ENCODE measurements at places on chromosomes 11 and 22.

GRCh38 chr22:49934891-49935557 lies 16.6 kb downstream of the CRELD2 start:
- DNase-seq = peak; percentile 45

- DNase-seq = no peak
These were observed 16.8 kb upstream of the MRTFA start for GRCh38 chr22:40653361-40653760.

DNA sequence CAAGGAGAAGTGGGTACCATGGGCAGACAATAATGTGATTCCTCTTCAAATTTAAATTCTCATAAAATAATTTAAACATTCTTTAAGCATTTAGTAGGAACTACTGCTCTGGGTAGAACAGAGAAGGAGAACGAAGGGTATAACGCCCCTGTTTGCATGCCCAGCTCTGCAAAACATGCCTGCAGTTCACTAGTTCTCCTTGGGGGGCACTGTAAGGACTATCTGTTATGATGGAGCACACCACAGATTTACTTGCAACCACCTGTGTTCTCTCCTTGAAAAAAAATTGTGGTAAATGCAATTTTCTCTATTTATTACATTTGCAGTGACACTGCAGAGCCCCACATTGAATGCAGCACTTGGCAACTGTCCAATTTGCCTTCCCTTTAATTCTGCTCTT lies 100.3 kb downstream of the GUCY1A2 start:
- DNase-seq = peak; percentile 8

- peak; percentile 15 for DNase-seq
These were observed 26.1 kb downstream of the MOB2 start for GRCh38 chr11:1460396-1460985.

GRCh38 chr11:10323793-10324170 lies 18.9 kb downstream of the ADM start:
- DNase-seq = peak; percentile 38

GRCh38 chr11:7467652-7468051 lies 17.7 kb upstream of the OLFML1 start:
- no peak for DNase-seq

DNA sequence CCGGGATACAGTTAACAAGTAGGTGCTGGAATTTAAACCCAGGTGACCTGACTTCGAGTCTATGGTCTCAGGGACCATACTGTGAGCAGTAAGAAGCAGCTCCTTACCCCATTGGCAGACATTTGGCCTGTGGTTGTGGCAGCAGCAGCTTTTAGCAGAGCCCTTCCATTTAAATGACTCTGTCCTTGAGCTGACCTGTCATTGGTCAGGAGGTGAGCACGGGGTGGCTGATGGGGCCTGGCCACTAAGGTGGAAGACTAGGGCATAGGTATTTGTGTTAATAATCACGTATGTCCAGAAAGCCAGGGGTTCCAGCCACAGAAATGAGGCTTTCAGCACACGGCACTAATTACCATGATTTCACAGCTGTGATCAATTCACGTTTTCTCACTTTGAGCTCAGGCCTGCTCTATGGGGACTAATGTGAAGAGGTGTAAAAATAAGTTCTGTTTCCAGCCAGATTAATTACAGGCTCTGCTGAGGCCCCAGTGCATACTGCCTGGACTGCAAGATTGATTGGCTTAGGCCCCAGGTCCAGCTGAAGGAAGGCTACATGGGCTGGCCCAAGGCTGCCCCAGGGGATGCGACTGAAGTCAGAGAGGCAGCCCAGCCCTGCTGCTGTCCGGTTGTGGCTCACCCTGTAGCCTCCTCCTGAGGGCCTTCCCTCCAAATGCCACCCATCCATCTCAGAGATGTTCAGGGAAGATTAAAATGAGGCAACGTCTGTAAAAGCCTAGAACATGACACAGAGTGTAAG lies 76.0 kb downstream of the FDX1 start:
- DNase-seq = no peak

DNA sequence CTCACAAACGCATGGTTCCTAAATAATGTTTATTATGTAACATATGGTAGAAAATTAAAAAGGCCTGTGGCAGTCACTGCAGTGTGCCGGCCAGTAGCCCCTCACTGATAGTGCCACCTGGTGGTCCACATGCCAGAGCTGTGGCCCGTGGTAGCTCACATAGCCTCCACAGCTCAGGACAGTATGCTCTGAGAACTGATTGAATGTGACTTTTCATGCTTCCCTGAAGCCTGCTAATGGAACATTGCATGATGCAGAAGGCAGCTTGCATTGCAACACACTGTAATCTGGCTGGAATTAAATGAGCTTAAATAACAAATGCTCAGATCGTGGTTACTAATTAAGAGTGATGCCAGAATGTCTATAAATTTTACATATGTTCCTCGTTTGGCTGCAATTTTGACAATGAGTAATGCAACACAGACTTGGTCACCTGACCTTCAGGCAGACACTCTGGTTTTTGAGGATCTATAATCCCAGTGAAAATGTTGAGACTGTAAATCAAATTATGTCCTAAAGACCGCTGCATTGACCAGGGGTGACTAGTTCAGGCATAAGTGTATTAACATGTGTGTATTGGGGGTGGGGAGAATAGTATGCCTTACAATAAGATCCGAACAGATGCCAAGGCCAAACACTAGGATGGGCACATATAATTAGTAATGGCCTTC lies 566.4 kb downstream of the METTL15 start:
- DNase-seq = peak; percentile 68

GRCh38 chr11:134063991-134064747 lies 4.7 kb upstream of the JAM3 start:
- DNase-seq = no peak

- no peak for DNase-seq
These were observed 261.0 kb downstream of the BRD1 start for GRCh38 chr22:49566693-49567092.

DNA sequence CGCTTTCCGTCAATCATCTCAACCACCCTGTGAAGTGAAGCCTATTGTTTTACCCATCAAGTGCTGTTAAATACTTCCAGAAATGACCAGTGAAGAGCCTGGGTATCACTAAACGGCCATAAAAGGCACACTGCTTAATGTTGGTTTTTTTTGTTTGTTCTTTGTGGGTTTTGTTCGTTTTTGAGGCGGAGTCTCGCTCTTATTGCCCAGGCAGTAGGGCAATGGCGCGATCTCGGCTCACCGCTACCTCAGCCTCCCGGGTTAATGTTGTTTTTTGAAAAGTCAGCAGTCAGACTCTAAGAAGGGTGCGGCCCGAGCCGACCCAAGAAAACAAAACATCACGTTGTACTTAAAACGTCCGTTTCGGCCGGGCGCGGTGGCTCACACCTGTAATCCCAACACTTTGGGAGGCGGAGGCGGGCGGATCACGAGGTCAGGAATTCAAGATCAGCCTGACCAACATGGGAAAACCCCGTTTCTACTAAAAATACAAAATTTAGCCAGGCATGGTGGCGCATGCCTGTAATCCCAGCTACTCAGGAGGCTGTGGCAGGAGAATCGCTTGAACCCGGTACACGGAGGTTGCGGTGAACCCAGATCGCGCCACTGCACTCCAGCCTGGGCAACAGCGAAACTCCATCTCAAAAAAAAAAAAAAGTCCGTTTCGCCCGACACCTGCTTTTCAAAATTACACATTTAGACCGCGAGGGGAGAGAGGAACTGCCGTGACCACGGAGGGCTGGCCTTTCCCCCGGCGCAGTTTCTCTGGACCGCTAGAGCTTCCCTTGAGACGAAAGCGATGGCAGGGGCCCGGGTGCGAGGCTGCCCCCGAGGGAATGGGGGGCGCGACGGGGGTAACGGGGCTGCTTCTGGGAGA lies 714 bp downstream of the CD59 start:
- DNase-seq = no peak

DNA sequence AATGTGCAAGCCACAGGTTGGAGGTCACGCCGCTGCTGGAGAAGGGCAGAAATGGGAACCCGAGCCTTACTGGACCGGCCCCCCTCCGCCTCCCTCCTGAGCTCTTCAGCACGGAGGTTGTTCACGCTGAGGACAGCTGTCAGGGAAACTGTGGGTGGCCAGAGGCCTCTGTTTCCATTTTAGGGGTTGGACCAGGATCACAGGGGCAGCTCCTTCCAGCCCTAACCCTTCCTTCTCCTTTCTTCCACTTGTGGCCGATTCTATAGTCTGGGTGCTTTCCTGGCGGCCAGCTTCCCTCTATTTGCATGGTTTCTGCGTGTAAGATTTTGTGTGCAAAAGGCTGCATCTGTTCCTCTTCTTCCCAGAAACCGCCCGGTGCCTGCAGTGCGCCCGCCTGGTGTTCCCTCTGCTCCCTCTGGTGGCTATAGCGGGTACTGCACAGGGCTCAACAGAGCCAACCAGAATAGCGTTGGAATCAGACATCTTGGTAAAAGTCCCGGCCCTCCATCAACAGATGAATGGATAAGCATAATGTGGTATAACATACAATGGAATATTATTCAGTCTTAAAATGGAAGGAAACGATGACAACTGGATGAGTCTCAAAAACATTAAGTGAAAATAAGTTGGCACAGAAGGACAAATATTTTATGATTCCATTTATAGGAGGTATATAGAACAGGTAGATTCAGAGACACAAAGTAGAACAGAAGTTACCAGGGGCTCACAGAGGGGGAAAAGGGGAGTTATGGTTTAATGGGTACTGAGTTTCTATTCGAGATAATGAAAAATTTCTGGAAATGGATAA lies 8.4 kb upstream of the SLC22A8 start:
- peak; percentile 83 for DNase-seq

- DNase-seq = peak; percentile 55
These were observed 31.9 kb downstream of the PPP2R1B start for GRCh38 chr11:111734101-111734953.

DNA sequence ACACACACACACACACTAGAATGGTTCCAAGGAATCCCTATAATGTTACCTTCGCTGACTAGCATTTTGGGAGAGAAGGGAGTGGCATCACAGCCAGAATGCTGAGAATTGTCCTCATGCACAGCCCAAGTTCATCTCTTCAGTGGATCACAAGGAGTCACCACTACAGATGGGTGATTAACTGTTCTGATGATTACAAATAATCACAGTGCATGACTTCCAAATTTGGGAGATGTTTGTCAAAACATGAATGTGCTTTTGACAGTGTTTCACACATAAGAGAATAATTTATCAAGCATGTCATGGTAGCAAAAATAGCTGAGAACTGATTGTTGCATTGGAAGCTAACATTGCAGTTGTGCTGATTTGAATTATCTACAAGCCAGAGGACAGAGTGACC lies 80.9 kb upstream of the SC5D start:
- DNase-seq = no peak

DNA sequence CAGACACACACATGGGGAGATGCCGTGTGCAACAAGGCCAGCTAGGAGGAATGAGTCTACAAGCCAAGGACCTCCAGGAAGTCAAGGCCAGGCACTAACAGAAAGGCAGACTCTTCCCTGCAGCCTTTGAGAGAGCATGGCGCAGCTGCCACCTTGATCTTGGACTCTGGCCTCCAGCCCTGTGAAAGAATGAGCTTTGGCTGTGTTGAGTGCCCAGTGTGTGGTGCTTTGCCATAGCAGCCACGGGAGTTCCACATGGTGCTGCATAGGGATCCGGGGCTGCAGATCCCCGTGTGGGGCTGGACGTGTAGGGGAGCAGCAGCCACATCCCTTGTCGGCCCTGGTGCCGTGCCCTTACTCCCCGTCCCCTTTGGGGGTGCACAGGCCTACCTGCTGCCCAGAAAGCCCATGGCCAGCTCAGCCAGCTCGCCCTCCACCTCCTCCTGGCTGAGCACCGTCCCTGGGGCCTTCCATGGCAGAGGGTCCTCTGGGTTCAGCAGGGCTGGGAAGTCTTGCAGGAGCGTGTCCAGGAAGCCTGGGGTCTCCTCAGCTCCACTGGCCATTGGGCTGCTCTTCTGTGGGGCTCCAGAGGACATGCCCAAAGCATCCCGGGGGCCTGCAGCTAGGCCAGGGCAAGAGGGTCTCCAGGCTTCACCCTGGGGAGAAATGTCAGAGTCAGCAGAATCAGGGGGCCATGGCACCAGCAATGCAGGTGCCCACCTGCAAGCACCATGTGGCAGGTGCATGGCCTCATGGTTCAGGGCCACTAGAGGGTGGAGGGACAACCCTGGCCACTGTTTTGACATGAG lies 7.0 kb downstream of the PPM1F start:
- DNase-seq = no peak

- no peak for DNase-seq
These were observed 187.0 kb upstream of the ISX start for GRCh38 chr22:34879001-34879400.

- DNase-seq = no peak
These were observed 41.3 kb downstream of the CDKN1C start for GRCh38 chr11:2844116-2844842.

- peak; percentile 72 for DNase-seq
These were observed 5.3 kb downstream of the CASP12 start for GRCh38 chr11:104892723-104893511.

DNA sequence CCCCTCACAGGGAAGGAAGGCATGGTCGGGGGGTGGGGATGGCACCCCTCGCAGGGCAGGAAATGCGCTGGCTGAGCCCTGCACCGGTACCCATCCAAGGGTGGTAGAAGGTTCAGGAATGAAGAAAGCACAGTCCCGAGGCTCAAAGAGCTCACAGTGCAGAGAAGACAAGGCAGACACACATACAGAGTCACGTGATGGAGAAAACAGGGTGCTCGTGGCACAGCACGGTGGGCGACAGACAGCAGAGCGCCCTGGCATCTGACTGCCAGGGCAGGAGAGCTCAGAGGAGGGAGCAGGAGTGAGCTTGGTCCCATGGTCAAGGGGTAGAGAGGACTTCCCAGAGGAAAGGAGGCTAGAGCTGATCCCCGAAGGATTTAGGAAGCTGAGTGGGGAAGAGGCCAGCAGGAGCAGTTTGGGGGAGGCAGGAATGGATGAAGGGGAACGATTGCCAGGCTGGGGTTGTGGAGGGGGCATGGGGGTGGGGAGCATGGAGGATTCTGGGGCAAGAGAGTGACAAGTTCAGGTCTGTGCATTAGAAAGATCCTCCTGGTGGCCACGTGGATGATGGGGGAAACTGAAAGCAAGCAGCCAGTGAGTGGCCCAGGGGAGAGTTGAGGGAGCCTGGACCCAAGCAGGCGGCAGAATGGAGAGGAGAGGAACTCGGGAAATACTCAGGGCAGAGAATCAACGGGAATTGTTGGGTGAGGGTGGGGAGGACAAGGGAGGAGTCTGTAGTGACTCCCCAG lies 43.9 kb downstream of the PDE2A start:
- DNase-seq = peak; percentile 9

DNA sequence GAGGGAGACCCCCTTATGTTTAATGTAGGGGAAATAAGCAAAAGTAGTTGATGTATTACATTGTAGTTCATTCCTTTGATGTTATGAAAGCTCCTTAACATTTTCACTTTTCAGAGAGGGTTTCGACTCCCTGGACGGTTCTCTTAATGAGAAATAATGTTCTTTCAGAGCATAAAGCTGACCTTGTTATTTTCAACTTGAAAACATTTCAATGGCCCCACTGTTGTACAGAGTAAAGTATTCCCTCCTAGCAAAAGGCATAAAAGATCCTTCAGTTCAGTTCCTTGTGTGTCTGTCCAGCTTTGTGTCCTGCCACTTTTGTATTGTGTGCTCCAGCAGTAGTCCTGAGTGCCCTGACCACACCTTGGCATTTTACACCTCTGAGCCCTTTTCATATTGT lies 63.9 kb downstream of the UVRAG start:
- DNase-seq = no peak

Data from choroid plexus epithelial cell (primary cell).